ENCODE measurements at places on chromosomes 16 and 17.

- no peak for DNase-seq
These were observed 18.3 kb upstream of the EFCAB13 start for GRCh38 chr17:47305302-47305923.

GRCh38 chr16:13123991-13124390 is 222.6 kb downstream of the SHISA9 start:
- no peak for DNase-seq

DNA sequence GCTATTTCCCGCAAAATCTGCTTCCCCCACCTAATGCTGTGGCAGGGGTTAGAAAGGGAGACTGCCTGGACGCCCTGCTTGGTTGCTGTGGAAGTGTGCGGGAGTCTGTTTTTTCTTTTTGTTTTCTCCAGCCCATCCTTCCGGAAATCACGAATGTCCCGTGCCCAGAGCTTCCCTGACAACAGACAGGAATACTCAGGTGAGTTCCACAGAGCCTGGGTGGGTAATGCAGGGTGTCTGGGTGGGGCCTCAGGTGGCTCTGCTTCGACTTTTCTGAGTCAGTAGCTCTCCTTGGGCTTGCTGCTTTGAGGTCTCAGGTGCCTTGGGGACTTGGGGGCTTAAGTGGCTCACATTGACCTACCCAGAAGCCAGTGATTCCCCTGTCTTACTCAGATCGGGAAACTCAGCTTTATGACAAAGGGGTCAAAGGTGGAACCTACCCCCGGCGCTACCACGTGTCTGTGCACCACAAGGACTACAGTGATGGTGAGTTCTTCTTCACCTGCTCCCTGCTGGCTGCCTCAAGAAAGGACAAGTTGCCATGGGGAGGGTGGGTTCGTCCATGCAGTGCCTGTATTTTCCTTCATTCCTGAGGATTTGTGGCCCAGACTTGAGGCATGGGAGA is 11.4 kb downstream of the LIMD2 start:
- DNase-seq: no peak

- no peak for DNase-seq
These were observed 24.7 kb downstream of the WSB1 start for GRCh38 chr17:27318633-27319032.

DNA sequence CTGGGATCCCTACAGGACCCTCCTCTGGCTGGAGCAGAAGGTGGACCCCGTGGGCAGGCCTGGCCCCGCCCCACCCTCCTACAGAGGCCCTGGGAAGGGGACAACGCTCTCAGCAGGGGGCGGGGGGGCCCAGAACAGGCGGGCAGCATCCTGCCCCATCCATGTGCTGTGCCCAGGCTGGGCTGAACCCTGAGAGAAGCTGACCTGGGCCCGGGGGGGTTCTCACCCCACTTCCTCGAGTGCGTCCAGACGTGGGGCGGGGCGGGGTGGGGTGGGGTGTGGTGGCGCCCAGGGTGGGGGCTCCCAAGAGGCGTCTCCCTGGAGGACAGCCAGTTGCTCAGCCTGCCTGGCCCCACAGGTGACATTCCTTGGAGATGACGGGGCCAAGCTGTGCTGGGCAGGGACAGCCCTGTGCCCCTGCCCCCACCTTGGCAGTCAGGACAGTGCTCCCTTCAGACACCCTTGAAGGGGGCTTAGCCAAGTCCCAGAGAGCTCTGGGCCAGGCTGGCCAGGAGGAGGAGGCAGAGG is 390 bp upstream of the UNC13D start:
- no peak for DNase-seq

- DNase-seq: no peak
These were observed 729 bp downstream of the P2RX5 start for GRCh38 chr17:3695129-3695722.

DNA sequence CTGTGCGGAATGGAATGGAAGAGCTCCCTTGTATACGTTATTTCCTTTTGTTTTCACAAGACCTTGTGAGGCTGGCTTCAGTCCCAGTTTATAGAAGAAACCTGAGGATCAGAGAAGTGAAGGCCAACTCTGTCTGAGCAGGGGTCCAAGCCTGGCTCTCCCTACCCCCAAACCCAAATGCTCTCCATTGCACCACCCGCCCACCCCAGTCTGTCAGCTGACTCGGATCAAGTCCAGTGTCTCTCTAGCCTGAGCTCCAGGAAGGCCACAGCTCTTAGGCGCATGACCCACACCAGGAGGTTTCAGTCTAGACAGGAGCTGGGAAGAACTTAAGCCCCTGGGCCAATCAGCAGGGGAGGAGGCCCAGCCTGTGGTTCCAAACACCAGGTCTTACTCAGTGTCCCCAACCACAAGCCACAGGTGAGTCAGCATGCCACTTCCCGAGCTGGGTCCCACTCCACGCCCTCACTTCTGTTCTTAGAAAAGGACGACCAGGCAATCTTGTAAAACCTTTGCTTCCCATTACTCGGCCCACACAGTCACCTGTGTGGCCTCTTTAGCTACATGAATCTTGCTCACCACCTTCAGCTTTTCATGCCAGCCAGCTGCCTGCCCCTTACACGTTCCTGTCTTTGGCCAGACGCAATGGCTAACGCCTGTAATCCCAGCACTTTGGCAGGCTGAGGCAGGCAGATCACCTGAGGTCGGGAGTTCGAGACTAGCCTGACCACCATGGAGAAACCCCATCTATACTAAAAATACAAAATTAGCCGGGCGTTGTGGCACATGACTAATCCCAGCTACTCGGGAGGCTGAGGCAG is 27.8 kb downstream of the TK2 start:
- peak; percentile 68 for DNase-seq

DNA sequence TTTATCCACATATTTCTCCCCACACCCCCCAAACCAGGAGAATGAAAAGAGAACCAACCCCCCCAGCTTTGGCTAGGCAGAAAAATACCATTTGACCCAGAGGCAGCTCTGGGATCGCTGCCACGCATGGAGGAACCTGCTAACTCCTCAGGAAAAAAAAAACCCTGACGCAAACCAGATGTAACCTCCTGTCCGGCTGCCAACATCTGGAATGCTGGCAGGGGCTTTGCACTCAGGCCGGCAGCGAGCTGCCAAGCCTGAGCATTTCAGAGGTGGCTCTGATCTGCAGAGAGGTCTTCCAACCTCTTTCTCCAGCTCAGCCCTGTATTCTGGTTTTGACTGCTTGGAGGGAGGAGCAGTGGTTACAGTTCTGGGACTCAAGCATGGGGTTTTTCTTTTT is 8.2 kb downstream of the IGFBP4 start:
- no peak for DNase-seq

DNA sequence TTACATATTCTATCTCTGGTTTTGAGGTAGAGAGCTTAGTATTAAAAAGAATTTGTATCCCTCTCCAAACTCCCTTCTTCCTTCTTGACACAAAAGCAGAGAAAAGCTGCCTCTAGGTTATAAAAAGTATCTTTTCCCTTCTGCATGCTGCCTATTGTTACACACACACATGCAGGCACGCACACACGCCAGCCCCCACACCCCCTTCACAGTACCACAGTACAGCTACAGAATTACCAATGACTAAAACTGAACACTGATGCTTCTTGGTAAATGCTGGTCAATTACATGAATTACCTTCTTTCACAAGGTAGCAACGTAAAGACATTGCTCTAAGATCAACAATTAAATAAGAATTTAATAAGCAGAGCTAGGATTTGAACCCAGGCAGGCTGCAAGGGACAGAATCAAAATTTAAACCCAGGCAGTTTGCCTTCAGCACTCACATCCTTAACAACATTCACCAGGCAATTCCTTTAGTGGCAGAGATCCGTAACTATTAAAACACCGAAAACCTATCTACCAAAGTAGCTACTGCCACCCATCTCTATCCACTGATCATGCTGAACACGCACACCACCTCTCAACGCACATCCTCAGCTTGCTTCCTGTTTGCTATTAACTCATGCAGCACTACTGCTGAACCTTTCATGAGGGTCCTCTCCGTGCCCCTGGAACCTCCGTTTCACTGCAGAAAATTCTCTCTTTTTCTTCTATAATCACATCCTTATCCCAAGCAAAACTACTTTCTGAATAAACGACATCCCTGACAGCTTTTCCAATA is 37.8 kb downstream of the YWHAE start:
- no peak for DNase-seq

- DNase-seq: no peak
These were observed 56.8 kb downstream of the ANKFY1 start for GRCh38 chr17:4206962-4207361.

- DNase-seq: no peak
These were observed 50.1 kb upstream of the JPH3 start for GRCh38 chr16:87552072-87552718.

DNA sequence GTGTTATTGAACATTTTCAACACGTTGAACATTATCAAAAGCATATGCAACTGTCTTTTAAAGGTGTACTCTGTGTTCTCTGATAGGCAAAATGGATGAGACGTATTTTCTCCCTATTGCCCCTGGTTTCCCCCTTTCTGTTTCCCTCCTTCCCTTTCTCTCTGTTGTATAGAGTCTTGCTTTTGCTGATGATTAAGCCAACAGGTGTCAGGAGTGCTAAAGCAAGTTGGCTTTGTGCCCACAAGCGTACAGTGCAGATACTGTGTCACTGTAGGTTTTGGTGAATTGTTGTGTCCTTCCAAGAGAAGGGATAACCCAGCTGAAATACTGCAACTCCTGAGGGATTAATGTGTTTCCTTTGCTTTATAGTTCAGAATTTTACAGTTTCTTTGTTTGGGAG is 74.4 kb downstream of the COX10 start:
- no peak for DNase-seq

GRCh38 chr16:2686912-2687507 is 4.7 kb downstream of the KCTD5 start:
- no peak for DNase-seq

DNA sequence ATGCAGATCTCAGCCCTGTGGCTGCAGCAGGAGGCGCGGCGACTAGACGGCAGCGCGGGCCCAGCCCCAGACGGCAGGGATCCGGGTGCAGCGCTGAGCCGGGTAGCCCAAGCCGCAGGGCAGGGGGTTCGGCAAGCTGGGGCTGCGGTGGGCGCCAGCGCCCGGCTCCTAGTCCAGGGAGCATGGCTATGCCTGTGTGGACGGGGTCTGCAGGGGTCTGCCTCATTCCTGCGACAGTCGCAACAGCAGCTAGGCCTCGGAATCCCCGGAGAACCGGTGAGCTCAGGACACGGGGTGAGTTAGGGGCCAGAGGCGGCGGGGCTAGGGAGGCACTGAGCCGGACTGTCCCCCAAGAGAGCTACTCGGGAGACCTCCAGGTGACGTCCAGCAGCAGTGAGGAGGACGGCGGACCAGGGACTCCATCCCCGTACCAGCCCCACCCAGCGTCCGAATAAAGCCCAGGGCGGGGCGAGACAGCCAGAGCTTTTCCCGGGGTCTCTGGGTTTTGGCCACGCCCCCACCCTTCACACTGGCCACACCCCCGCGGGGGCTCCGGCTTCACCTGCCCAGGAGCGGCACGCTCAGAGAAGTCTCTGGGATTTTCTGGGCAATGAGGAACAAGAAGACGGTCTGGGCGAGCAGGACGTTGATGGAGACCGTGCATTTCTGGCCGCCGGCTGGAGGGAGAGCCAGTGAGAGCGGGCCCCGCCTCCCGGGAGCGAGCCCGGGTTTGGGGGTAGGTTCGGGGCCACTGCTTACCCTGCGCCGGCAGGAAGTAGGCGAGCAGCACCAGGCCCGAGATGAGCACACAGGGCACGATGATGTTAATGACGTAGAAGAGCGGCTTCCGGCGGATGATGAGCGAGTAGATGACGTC is 1.1 kb downstream of the C17orf107 start:
- DNase-seq: peak; percentile 40

GRCh38 chr17:11391134-11391533 is 150.1 kb downstream of the SHISA6 start:
- no peak for DNase-seq

DNA sequence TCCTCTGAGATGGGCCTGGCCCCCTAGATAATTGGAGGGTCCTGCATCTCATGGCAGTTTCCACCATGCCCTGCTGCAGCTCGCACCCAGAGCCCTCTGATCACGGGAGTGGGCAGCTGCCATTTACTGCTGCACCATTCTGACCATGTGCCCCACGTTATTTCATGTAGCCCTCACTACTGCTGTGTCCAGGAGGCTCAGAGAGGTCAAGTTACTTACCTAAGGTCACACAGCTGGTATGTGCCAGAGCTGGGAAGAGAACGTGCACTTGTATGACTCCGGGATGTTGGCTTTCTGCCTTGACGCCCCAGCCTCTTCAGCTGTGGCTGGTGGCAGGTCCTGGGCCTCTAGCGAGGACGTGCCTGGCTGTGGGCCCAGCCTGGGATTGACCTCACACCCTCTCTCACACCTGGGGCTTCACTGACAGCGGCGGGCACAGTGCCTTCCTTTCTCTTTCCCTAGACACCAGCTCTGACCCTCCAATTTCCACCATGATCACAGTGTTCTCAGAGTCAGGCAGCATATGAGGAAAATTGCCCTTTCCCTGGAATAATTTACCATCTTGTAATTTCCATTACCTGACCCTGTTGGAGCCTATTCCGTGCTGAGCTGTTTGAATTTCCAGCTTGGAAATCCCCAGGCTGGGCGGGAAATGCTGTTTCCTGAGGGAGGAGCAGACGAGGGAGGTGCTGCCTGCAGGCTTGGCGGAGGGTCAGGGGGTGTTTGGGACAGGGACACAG is 18.5 kb upstream of the DOC2B start:
- DNase-seq: no peak

DNA sequence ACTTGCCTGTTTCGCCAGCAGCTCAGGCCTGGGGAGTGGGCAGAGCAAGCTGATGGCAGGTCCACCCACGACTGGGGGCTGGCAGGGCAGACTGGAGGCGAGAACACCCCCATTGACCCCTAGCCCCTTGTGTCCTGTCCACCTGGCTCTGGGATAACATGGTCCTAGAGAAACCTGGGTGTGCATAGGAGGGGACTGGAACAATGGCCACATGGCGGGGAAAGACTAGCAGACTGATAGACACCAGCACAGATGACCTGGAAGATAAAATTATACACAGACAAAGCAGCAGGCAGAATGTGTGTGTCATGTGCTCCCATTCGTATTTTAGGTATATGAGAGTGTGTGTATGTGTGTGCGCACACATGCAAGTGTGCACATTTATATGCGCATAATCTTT is 23.5 kb downstream of the NUBP1 start:
- no peak for DNase-seq

- no peak for DNase-seq
These were observed 113.8 kb upstream of the SMURF2 start for GRCh38 chr17:64775701-64776570.

DNA sequence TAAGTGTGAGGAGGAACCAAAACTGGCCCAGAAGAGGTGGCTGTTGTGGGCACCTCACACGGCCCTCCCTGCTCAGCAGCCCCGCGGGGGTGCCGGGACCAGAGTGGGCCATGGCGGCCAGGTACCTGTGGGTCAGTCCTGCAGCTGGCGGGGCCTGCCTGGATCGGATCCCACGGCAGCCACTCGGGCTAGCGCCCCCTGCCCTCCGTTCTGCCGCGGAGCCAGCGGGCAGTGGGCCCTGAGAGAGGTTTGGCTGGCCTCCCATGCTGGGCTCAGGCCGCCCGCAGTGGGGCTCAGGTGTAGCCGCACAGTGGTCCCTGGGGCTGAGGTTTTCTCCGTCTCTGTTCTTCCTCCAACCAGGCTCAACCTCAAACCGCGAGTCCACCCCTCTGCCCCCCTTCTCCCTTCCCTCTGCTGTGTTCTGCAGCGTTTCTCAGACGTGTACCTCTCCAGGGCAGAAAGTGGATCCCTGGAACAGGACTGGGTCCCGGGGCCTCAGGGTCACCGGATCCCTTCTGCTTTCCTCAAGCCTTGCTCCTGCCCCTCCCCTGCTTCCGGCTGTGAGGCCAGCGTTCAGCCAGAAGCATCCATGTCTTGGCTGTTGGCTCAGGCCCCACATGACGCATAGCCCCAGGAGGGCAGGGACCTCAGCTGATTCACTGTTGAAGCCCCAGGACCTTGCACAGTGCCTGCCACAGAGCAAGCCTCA is 28.6 kb upstream of the ITGA3 start:
- no peak for DNase-seq
